ENCODE measurements at places on chromosomes 4 and X. TPM values are rescaled to one million over a fixed set of nuclear protein-coding genes. Genes with fewer than 3 reads are reported as not detected.

GAGE2A gene
- not detected for total RNA-seq

CXorf49 gene
- total RNA-seq, result not detected

KLF8 gene
- total RNA-seq, result 1.9 TPM

DIAPH2 gene
- total RNA-seq, result 14.6 TPM

PGRMC2 gene
- 28.2 TPM for total RNA-seq

GSX2 gene
- under 0.01 TPM for total RNA-seq

GYPB gene
- total RNA-seq, result not detected

ETDA gene
- not detected for total RNA-seq

STPG2 gene
- 0.56 TPM for total RNA-seq

NLGN3 gene
- under 0.01 TPM for total RNA-seq

NRK gene
- under 0.01 TPM for total RNA-seq

RBMX2 gene
- 17.1 TPM for total RNA-seq

GPR173 gene
- total RNA-seq, result 2.0 TPM

VSIG1 gene
- total RNA-seq, result under 0.01 TPM

TRIML2 gene
- 0.28 TPM for total RNA-seq

FAM184B gene
- under 0.01 TPM for total RNA-seq

KLKB1 gene
- total RNA-seq, result under 0.01 TPM

LAMTOR3 gene
- 49.6 TPM for total RNA-seq

ACE2 gene
- total RNA-seq, result 1.1 TPM

ADRA2C gene
- total RNA-seq, result 0.85 TPM
